ENCODE measurements at places on chromosomes 5 and 9. TPM values are rescaled to one million over a fixed set of nuclear protein-coding genes. Genes with fewer than 3 reads are reported as not detected.

The FOXD4L6 gene
- total RNA-seq: not detected

The GOLPH3 gene
- total RNA-seq: 90.4 TPM

The C9orf153 gene
- total RNA-seq: not detected

The ADGRD2 gene
- not detected for total RNA-seq

The SLC2A6 gene
- 32.6 TPM for total RNA-seq

The TNFSF8 gene
- not detected for total RNA-seq

The IFNA21 gene
- not detected for total RNA-seq

Data from myometrial cell (primary cell).